ENCODE measurements at places on chromosomes 1 and 21.
A peak's percentile ranks its signal among the peaks of the same experiment; 100 is the strongest.

- no peak for DNase-seq
These were observed 12.7 kb upstream of the HMGCL start for GRCh38 chr1:23837908-23838307.

DNA sequence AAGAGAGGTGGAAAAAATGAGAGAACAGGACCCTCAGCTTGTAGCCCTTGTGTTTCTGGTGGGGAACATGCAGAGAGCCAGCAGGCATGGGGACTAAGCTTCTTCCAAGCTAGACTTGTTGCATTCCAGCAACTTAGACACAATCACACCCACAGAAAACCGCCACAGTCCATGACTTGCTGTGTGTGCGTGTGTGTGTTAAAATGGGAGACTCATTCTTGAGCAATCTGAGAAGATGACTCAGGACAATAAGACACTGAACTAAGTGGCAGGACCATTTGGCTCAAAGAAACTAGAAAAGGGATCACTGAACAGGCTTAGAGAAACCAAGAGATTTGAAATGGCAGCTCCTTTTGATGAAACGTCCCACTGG is 78.0 kb downstream of the HLX start:
- DNase-seq: no peak

GRCh38 chr21:20698585-20698984 is 299.6 kb upstream of the NCAM2 start:
- no peak for DNase-seq

- DNase-seq: no peak
These were observed 72.5 kb downstream of the ST6GALNAC5 start for GRCh38 chr1:76939817-76940216.

GRCh38 chr1:163528710-163529348 is 207.1 kb downstream of the NUF2 start:
- DNase-seq: no peak

GRCh38 chr1:156550346-156550745 is 22.0 kb downstream of the IQGAP3 start:
- DNase-seq: no peak

DNA sequence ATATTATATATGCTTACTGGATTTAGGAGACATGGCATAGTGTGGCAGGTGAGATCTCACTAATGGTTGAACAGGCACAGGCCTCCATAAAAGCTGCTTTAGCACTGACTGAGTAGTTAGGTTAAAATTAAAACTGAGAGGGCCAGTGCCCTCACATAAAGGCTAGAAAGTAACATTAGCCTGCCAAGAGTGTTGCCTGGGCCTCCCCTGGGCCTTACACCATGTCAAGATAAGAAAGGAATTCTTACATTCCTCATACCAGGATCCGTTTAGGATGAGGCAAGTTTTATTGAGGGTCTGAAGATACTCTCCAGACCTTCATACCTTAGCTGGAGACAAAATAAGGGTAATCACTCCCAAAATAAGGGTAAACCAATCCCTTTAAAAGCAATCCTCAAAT is 1011.8 kb downstream of the PLA2G4A start:
- DNase-seq: no peak

GRCh38 chr21:38948377-38949069 is 142.8 kb downstream of the ETS2 start:
- DNase-seq: no peak

GRCh38 chr1:171485375-171486047 is at the start of gene PRRC2C:
TSS of gene PRRC2C (plus strand) at chr1:171485530. CDS start at chr1:171512089, 26,559 bp downstream.
- DNase-seq: peak; percentile 95

- DNase-seq: no peak
These were observed 176.9 kb upstream of the FMN2 start for GRCh38 chr1:239914751-239915231.

DNA sequence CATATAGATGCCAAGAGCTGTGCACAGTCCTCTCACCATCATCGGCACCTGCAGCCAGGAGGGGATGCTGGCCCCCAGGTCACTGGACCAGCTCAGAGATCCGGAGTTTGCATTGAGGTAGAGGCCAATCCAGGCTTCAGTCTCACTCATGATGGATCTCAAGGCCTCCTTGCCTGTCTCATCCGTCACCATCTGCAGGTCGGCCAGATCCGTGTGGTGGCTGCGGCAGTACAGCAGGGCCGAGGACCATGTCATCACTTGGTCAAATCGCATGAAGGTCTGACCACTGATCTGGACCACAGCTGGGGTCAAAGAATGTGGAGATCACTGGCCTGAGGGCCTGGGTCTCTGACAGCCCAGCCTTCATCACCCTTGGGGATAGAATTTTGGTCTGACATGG is 6.6 kb downstream of the CLEC20A start:
- DNase-seq: no peak

GRCh38 chr1:172588296-172589291 is 55.6 kb downstream of the SUCO start:
- no peak for DNase-seq

GRCh38 chr1:157235307-157235706 is 97.1 kb upstream of the ETV3 start:
- no peak for DNase-seq

DNA sequence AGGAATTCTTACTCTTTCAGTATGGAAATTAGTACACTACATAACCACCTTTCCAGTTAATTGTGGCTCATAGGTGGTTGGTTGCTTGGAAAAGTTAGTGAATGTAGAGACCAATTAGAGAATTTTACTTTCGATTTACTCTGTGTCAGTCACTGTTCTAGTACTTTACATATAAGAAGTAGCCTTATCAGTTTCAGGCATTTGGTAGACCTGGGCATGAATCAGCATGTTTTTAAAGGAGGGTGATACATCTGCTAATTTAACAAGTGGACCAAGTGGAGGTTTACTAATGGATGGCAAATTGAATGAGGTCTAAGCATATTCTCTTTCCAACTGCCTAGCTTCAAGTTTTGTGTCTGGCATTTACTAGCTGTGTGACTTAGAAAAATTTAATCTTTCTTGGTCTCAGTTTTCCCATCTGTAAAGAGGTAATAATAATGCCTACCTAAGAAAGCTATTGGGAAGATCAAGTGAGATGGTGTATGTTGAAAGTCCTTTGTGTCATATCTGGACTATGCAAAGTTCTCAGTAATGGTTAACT is 1158.6 kb downstream of the PLA2G4A start:
- no peak for DNase-seq

DNA sequence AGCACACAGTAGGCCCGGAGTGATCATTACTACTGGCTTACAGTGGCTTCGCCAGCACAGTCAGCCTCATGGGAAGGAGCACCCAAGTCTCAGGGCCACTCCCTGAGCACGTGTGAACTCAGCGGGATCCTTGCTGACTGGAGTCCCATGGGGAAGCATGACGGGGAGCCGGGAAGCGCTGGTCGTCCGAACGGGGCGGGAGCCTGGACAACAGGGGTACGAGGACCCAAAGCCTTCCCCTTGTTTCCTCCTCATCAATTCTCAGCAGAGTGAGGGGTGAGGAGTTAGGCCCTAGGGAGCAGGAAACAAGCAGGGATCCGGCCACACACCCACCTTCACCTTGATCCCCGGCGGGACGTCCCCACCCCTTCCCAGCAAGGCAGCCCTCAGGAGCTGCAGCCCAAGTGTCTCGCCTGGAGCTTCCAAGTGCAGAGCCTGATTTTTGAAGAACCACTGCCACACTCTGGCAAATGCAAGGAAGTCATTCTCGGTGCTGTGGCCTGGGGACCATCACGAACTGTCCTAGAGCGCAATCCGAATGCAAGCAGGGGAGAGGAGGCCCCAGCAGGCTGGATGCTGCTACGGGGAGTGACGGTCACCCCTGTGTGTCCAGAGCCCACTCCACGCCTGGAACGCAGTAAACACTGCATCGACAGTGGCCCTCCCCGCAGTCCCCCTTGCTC is 35.5 kb downstream of the TOMM20 start:
- peak; percentile 52 for DNase-seq

GRCh38 chr1:36232212-36233095 is 8.2 kb downstream of the THRAP3 start:
- peak; percentile 9 for DNase-seq

DNA sequence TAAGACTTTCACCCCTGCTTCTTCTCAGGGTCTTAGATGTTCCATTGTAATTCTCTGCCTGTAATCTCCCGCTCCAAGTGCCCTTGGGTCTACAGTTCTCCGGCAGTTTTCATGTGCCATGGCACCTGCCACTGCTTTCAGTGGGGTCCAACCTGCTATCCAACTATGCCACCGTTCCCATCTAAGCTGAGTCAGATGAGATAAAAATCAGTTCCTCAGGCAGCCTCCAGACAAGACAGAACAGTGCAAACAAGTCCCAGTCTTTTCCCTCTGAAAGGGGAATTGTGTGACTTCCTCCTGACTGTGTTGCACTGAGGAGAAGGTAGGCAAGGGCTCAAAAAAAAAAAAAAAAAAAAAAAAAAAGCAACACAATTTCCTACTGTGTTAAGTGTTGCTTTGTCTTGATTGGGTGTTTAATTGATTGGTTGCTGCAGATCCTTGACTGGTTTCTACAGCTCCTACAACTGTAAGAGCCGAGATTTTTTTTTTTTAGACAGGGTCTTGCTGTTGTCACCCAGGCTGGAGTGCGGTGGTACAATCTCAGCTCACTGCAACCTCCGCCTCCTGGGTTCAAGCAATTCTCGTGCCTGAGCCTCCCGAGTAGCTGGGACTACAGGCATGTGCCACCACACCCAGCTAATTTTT is 50.7 kb downstream of the EBNA1BP2 start:
- peak; percentile 70 for DNase-seq

GRCh38 chr1:58721247-58721820 is 21.5 kb upstream of the MYSM1 start:
- no peak for DNase-seq

DNA sequence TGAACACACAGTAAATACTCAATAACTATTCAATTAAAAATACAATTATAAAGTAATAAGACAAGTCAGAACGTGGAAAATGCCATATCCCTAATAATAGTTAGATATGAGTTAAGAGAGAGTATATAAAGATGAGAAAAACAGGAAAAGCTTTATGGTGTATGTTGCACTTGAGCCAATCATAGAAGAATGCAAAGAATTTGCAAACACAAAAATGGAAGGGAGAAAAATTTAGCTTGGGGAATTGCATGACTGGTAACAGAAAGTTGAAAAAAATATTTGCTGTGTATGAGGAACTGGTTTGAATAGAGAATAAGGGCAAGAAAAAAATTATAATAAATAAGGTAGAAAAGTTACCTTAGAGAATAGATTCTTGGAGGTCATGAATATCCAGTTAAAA is 739.6 kb upstream of the CXADR start:
- DNase-seq: no peak

GRCh38 chr1:95852483-95853070 is 618.6 kb downstream of the RWDD3 start:
- no peak for DNase-seq

DNA sequence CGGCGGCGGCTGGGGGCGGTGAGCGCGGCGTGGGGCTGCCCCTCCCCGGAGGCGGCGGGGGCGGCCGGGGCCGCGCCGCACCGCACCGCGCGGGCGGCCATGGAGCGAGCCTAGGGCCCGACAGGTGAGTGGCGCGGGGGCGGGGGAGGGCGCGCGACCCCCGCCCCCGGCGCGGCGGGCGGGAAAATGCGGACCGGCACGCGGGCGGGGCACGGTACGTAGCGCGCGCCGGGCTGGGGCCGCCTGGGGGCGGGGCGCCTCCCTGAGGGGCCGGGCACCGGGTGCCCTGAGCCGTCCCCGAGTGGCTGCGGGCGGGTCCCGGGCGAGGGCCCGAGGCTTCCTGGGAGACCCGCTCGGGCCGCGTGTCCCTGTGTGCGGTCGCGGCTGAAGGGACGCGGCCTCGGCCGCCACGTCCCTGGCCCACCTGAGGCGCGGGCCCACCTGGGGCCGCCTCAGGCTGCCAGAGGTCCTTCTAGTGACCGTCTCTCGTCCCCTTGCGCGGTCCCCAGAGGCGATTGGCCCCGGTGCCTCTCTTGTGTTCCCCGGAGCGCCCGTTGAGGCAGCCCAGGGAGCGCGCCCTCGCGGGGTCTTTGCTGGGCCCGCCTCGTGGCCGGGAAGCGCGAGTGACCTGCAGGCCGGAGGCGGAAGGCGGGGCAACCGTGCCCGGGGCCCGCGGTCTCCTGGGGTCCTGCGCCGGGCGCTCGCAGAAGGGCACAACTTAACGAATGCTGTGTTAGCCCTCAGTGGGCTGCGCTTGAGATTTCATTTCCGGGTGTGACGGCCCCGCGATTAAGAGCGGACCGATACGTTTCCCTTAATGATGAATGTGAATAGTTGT is 500 bp downstream of the FAM20B start:
- peak; percentile 46 for DNase-seq

- DNase-seq: no peak
These were observed 206.2 kb upstream of the C1orf87 start for GRCh38 chr1:60279798-60280197.

DNA sequence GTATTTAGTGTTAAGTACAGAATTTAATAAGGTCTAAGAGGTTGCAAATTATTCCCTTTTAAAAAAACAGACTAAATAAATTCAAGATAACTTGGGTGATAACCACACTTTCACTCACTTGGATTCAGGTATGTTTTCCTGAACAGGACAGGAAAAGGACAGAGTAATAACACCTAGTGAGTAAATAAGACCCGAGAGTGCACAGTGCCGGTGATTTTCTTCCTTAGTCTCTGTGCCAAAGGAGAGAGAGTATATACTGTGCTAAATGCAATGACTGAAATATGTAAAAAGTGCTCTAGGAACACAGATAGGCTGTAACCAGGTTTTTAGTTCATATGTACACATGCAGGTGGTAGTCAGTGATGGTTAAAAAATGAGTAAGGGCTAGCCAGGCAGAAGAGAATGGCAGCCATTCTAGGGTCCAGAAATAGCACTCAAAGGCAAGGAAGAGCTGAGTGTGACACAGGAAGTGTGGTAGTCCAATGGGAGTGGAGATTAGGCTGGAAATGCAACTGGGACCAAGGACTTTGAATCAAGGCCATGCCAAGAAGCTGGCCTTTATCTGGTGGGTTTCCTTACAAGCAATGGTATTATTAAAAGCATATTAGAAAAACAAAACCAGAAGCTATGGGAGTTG is 58.1 kb downstream of the NRIP1 start:
- no peak for DNase-seq

GRCh38 chr1:217067642-217068041 is 344.4 kb upstream of the ESRRG start:
- DNase-seq: no peak

GRCh38 chr21:25826652-25827051 is 91.9 kb downstream of the GABPA start:
- no peak for DNase-seq

GRCh38 chr21:45153358-45154318 is 79.3 kb downstream of the ADARB1 start:
- DNase-seq: no peak

- DNase-seq: no peak
These were observed 196.2 kb upstream of the APP start for GRCh38 chr21:26366781-26367180.

GRCh38 chr1:89705901-89706699 is 73.2 kb downstream of the LRRC8C start:
- no peak for DNase-seq

DNA sequence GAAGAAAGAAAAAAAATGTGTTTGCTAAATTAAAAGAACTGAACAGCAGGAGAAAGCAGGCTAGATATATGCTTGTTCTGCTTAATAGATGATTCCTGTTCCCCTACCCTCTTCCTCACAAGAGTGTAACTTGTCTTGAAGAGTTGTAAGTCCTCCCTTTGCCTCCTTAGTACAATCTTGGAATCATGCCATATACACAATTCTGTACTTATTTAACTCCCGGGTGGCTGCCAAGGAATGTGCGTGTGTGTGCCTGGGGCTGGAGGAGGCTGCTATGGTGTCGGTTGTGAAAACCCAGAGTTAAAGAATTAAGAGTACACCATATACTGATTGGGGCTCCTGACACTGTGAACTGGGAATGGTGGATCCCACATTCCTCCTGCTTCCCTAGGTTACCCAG is 194.2 kb downstream of the SIPA1L2 start:
- DNase-seq: peak; percentile 46

- no peak for DNase-seq
These were observed 174.8 kb downstream of the HS2ST1 start for GRCh38 chr1:87089070-87089736.

- DNase-seq: no peak
These were observed 32.7 kb downstream of the EPHA10 start for GRCh38 chr1:37732111-37732780.
